AG04450 (cell line): ENCODE measurements at places on chromosomes 4 and X. TPM values are rescaled to one million over a fixed set of nuclear protein-coding genes. Genes with fewer than 3 reads are reported as not detected.

The UNC5C gene
- polyA plus RNA-seq: 0.07 TPM in 2 replicates

The GRID2 gene
- not detected in 2 replicates for polyA plus RNA-seq

The NUP62CL gene
- polyA plus RNA-seq: 0.05 TPM in 1 of 2 replicates, not detected in the other

The GSX2 gene
- not detected in 2 replicates for polyA plus RNA-seq

The HERC5 gene
- 0.05 and 0.06 TPM in 2 replicates for polyA plus RNA-seq

The TRPC3 gene
- polyA plus RNA-seq: 2.1 and 2.3 TPM in 2 replicates

The ZFP42 gene
- polyA plus RNA-seq: 0.05 and 0.07 TPM in 2 replicates

The LAGE3 gene
- polyA plus RNA-seq: 9.3 and 13.2 TPM in 2 replicates

The SSX4 gene
- polyA plus RNA-seq: not detected in 2 replicates

The SSX2B gene
- not detected in 2 replicates for polyA plus RNA-seq

DNA sequence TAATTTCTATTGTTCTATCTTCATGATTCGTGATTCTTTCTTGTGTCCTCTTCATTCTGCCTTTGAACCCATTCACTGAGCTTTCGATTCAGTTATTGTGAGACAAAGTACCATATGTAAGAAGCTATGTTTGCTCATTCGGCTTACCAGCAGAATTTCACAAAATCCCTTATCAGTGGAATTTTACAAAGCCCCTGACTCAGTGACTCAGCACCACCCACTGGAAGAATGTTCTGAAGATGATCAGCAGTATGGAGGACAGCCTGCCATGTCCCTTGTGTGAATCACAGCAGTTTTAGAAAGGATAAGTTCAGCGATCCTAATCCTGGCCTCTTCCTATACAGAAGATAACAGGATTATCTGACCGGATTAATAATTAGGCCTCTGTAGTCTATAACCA is 5.8 kb upstream of the UXT start:
- no peak for DNase-seq

DNA sequence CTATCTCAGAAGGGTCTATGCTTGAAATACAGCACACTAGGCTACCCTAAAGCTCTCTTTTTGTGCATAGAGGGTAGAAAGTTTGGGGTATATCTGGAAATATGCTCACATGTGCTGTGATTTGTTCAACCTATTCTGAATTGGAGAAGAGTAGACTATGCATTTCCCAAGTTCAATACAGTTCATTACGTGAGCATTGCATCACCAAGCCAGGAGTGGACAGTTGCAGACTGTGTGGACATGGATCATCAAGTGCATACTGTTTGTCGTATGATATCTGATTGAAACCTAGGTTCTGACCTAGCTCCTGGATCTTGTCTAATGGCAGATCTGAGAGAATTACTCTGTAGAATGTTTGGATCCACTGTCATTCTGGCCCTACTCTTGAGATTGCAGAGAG is 161.1 kb downstream of the FRAS1 start:
- no peak for DNase-seq

DNA sequence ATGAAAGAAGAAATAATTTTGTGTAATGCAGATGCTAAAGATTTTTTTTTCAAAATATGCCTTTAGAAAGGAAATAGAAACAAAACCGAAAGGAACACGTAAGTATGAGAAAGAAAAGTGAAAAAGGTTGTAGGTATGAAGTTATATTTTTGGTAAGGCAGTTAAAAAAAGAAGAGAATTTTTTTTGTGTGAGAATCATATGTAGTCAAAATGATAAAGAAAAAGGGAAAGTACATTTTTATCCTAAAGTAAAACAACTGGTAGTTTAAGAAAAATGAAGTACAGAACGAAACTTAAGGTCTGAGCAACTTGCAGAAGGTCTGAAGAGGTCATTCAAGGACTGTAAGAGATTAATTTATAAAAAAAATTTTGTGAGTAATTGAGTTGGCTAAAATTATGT is 164.0 kb upstream of the TRAM1L1 start:
- DNase-seq: no peak

- DNase-seq: no peak
These were observed 13.3 kb downstream of the KIAA0232 start for GRCh38 chr4:6795821-6796220.

DNA sequence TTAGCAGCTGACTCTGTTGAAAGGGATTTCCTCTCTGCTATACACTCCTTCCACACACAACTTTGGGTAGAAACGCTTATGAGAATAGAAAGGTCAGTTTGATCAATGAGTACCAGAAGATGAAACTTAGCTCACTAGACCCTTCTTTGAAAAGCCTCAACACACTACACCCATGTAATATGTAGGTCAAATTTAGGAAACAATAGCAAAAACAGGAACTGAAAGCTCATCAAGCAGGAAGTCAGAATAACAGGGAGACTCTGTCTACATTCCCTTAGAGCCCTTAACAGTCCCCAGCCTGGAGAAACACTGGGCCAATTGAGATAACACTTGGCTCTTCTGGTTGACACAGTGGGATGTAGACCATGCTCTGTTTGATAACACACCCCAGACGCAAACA is 30.7 kb downstream of the SRPX2 start:
- no peak for DNase-seq

DNA sequence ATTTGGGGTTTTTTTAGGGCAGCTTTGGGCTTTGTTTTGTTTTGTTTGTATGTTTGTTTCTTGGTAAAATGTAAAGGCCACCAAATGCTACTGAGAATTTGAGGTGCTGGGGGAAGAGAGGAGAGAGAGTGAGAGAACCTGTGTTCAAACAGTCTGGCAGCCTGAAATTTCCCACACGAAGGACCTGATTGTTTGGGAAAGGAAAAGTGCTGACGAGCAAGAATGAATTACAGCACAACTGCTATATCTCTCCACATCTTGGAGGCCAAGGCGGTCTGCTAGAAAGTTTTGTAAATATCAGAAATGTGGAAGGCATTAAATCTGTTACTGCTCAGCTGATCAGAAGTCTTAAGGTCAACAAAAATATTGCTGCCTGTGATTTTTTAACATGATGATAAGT is 170.5 kb downstream of the PALLD start:
- DNase-seq: no peak

DNA sequence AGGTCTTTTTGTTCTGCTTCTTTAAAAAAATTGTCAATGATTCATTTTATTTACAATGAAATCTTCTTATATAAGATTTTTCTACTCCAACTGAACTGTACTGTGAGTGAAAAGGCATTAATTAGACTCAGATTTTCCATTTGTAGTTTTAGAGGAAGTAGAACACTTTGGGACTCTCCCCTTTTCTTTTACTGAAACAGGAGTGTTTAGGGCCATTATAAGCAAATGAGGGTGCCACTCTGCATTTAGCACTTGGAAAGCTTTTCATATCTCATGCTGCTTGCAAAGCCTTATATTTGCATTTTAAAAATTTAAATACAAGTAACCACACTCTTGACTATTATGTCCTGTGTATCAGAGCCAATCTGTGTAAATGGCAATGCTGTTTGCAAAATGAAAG is 584.3 kb downstream of the KLHL13 start:
- DNase-seq: no peak

DNA sequence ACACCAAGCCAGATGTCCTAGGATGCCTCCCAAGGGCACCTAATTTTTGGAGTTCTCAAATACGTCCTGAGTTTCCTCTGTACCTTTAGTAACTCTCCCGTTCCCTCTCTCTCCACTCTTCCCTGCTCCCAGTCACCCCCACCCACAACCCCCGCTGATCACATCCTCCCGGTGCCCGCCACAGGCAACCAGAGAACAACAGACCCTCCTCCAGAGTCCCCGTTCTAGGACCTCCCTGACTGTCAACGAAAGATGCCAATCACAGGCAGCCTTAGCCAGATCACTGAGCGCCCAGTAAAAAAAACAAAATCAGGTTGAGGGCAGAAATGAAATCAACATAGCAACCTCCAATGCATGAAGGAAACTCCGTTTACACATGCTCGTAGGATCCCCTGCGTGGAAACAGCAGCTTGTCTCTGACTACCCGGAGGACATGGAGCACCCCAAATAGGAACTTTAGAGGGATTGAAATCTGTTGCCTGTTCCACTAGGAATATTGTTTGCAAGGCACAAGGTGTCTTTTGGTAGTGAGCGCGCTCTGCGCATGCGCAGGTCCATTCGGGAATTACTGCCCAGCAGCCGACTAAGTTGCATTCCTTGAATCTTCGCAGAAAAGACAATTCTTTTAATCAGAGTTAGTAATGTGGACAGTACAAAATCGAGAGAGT is at the start of gene GABRB1:
TSS of gene GABRB1 (plus strand) at position 557 of the 668 bp plus-strand sequence.
- peak; percentile 30 for DNase-seq

- peak; percentile 45 for DNase-seq
These were observed 52.2 kb upstream of the BLTP1 start for GRCh38 chr4:122099896-122100295.

DNA sequence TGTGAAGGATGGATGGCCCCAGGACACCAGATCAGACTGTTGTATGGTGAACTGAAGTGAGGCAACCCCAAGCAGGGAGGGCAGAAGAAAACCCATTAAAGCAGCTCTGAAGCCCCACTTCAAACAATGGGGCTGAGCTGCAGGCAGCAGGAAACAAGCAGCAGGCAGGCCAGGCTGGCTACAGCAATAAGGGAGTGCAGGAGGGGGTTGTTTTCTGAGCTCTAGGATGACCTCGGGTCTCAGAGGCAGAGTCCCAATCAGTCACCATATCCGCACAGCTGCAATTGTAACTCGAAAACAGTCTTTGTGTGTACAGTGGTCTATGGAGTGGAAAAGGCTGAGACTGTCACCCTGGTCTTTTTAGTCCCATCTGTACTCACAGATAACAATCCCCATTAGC is 90.4 kb downstream of the COL4A6 start:
- no peak for DNase-seq

DNA sequence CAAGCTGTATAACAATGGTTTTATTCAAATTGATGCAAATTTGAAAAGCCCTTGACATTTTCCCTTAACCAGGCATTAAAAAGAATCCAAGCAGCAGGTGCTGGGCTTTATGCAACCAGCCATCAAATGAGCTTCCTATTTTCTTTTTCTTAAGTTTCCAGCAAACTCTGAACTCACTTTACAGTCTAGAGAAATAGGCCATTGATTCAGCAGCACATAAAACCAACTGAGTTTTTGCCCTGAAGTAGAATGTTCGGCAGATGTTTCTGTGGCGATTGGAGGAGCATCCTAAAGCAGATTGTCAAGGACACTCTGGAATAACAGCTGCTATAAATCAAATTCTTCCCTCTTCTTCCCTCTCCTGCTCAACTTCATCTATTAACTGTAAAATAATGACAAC is 582.8 kb upstream of the CPEB2 start:
- DNase-seq: no peak

- DNase-seq: no peak
These were observed 36.7 kb upstream of the HDAC8 start for GRCh38 chrX:72609313-72609712.

- no peak for DNase-seq
These were observed 32.9 kb downstream of the KIF4A start for GRCh38 chrX:70322784-70323183.

DNA sequence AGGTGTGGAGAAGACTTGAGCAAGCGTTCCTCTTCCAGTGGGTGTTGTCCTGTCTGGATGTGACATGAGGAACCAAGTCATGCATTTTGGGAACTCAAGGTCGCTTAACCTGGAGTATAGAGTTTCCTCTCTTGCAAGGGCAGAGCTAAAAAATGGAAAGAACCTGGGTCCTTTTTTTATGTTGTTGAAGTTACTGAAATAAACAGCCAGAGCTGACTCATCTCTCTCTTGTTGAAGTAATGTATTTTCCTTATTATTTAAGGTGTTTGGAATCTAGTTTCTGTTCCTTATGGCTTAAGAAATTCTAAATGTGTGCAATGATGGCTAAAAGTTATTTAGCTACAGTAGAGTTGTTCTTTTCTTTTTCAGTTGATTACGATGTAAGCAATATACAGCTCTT is 314.5 kb downstream of the CAMK2D start:
- no peak for DNase-seq

- DNase-seq: no peak
These were observed 18.6 kb downstream of the CTBP1 start for GRCh38 chr4:1230316-1230715.

DNA sequence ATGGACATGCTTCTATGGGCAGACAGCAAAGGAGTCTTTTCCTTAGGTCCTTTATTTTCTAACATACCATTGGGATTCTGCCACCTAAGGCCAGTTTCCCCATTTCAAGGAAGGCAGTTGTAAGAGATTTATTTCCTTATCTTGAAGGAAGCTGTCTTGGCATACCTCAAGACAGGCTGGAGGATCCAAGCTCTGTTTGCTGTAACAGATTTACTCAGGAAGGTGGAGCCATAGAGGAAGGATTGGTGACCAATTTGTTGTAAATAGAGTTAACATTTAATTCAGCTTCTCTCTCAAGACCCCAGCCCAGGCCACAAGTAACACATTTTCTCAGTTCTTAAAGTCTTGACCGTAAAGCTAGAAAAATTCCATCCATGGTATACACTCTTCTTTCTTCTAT is 131.6 kb upstream of the TENM3 start:
- DNase-seq: no peak

DNA sequence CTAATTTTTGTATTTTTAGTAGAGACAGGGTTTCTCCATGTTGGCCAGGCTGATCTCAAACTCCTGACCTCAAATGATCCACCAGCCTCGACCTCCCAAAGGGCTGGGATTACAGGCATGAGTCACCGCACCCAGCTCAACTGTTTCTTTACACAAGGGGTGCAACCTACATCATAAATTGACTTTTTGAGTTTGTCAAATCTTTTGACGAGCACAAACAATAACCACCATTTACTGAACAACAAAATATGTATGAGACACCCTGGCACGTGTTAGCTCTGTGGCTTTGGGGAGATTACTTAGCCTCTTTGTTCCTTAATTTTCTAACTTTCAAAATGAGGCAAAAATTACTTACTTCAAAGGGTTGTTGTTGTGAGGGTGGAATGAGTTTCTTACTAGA is 23.5 kb upstream of the SLC34A2 start:
- DNase-seq: no peak

DNA sequence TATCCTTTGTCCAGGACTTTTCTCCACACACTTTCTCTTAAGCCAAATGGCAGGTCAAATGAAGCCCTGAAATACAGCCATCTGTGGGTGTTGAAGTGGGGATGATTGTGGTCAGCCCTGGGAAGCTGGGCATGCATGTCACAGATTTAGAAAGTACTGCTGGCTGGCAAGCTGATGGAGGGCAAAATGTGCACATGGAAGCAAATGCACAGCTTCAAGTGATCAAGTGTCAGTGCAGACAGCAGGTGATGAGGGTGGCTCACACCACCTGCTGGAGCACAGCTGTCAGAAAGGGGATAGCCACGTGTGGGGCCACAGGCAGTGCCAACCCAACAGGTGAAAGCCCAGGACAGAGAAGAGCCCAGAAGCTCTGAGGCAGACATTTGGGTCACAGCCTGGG is 40.3 kb upstream of the ATXN3L start:
- DNase-seq: no peak

GRCh38 chrX:120736989-120737388 is 107.1 kb upstream of the C1GALT1C1 start:
- no peak for DNase-seq

- DNase-seq: no peak
These were observed 109.2 kb upstream of the FAT1 start for GRCh38 chr4:186832906-186833305.
